ENCODE measurements at places on chromosomes 3 and 15.
A peak's percentile ranks its signal among the peaks of the same experiment; 100 is the strongest.

DNA sequence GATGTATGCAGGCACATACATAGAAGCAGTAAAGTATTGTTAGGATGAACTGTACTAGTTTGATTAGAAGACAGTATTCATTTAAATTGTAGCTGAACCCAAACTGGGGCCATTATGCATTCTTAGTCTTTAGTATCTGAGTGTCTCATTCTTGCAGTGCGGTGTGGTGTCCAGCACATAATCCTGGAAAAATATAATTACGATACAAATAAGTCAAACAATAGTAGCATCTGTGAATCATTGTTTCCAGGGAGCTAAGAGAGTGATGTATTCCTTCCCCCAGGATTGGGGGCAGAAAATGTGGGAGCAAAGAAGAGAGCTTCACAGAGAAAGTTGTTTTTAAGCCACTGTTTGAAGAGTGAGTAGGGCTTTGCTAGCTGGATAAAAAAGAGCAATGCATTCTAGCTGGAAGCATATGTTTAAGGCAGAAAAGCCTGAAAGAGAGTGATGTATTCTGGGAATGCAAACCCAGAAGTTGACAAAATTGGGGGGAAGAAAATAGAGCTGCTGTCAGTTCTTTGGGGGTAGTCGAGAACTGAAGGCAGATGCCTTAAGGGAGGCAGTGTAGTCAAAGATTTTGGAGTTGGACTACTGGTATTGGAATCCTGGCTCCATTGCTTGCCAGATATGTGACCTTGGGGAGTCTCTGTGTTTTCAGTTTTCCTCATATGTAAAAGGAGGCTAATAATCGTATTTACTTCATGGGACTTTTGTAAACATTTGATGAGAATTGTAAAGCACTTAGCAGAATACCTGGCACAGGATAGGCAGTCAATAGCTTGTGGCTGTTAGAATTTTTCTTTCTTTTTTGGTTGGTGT is 14.1 kb downstream of the SLMAP start:
- no peak for DNase-seq

- peak; percentile 83 for DNase-seq
Observed at GRCh38 chr15:31758126-31758525, 272.2 kb upstream of the CHRNA7 start.

GRCh38 chr15:41773729-41774061 is 589 bp upstream of the MAPKBP1 start:
- no peak for DNase-seq

- no peak for DNase-seq
Observed at GRCh38 chr3:183572935-183573334, 17.4 kb upstream of the KLHL6 start.

- DNase-seq: no peak
Observed at GRCh38 chr3:12946649-12947316, 105.4 kb upstream of the RPL32 start.

GRCh38 chr3:68699541-68699940 is 232.8 kb downstream of the TAFA4 start:
- no peak for DNase-seq

- no peak for DNase-seq
Observed at GRCh38 chr15:65885668-65886218, 16.5 kb downstream of the RAB11A start.

DNA sequence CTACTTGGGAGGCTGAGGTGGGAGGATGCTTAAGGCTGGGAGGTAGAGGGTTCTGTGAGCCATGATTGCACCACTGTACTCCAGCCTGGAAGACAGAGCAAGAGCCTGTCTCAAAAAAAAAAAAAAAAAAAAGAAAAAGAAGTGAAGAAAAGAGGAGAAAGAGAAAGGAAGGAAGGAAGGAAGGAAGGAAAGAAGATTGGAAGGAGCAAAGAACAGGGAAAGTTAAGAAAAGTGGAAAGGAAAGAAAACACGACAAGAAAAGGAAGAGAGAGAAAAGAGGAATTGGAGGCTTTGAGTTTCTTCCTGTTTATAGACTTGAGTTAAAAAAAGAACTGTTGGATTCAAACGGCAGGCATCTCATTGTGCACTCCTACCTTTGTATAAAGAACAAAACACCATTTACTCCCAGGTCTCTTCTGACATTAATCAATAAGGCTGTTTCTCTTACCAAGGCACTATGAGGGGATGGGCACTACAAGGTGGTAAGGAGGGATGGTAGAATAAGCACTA is 73.5 kb downstream of the EDEM1 start:
- no peak for DNase-seq

GRCh38 chr15:85956532-85957275 is 123.0 kb upstream of the AGBL1 start:
- no peak for DNase-seq

GRCh38 chr3:171286580-171287249 is 173.5 kb downstream of the TNIK start:
- DNase-seq: no peak

DNA sequence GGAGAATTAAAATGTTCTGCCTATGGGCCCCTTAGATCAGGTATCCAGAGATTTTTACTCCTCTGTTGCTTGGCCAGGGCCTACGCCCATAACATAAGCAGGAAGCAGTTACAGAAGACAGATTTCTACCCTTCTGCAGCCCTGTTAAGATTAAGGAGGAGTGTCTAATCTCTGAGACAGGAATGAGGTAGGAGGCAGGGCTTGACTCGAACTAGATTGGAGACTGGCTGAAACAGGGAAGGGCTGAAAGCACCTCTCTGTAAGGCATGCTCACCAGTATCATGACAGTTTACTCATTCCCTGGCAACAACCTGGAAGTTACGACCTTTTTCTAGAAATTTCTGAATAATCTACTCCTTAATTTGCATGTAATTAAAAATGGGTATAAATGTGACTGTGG is 16.7 kb downstream of the PLA2G4D start:
- no peak for DNase-seq

- no peak for DNase-seq
Observed at GRCh38 chr15:60255390-60255789, 142.4 kb downstream of the ANXA2 start.

- DNase-seq: no peak
Observed at GRCh38 chr3:112128843-112129727, 4.0 kb downstream of the GCSAM start.

GRCh38 chr3:186277268-186277909 is 84.6 kb downstream of the DGKG start:
- peak; percentile 31 for DNase-seq

- DNase-seq: no peak
Observed at GRCh38 chr3:27325419-27325818, 43.8 kb downstream of the NEK10 start.

Measured in dorsolateral prefrontal cortex (tissue), 122 donors.